ENCODE measurements at places on chromosomes 12 and 14.

DNA sequence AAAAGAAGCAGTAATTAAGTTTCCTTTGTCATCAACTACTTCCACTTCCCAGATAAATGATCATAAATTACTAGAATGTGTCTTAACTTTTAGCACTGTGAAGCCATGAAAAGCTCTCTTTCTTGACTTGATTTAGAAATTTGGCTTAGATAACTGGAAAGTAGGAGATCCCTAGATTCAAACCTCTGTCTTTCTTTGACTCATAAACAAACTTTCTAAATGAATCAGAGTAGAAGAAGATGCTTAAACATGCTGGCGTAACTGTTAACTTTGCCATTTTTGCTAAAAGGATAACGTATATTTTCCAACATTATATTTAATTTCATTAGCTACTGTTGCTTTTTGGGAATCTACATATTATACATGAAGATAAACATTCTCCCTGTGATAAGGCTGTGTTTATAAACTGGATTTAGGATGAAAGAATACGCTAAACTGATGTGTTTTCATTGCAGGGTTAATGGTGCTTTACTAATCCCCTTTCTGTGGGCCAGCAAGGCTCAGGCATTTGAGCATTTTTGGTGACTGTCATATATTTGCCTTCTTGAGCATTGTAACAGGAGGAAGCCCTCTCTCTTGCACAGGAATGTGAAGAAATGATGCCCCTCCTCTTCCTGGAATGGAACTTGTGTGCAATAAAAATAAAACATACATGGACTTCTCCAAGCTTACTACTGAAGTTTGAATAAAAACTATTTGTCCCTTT is 301.4 kb downstream of the BMP4 start:
- DNase-seq = no peak

DNA sequence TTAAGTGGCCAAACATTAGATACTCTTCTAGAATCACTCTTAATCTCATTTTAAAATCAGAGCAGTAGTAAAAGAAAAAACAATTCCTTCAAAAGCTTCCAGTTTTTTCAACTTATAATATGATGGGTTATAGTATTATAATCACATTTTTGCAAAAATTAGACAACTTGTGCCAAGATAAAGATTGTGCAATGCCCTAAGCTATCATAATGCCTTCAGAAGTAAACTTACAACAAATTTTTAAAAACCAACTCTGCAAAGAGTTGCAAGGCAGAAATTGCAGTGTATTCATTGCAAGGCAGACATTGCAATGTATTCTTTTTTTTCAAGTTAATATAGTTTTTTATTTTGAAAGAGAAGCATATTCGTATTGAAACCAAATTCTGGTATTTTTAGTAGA is 47.2 kb upstream of the KITLG start:
- no peak for DNase-seq

- DNase-seq = no peak
These were observed 33.8 kb downstream of the TECPR2 start for GRCh38 chr14:102396521-102396920.

DNA sequence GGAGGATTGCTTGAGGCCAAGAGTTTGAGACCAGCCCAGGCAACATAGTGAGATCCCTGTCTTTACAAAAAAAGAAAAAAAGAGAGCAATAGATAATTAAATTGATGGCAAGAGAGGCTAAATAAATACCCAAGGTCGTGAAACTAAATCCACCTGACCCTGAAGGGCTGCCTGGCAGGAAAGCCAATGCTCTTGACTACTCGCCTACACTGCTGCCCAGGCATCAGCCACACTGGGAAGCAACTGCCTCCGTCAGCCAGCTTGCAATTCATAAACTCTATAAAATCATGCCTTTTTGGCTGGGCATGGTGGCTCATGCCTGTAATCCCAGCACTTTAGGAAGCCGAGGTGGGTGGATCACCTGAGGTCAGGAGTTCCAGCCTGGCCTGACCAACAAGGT is 31.7 kb upstream of the RASSF3 start:
- no peak for DNase-seq

- DNase-seq = no peak
These were observed 5.7 kb upstream of the GPR65 start for GRCh38 chr14:87999277-87999676.

DNA sequence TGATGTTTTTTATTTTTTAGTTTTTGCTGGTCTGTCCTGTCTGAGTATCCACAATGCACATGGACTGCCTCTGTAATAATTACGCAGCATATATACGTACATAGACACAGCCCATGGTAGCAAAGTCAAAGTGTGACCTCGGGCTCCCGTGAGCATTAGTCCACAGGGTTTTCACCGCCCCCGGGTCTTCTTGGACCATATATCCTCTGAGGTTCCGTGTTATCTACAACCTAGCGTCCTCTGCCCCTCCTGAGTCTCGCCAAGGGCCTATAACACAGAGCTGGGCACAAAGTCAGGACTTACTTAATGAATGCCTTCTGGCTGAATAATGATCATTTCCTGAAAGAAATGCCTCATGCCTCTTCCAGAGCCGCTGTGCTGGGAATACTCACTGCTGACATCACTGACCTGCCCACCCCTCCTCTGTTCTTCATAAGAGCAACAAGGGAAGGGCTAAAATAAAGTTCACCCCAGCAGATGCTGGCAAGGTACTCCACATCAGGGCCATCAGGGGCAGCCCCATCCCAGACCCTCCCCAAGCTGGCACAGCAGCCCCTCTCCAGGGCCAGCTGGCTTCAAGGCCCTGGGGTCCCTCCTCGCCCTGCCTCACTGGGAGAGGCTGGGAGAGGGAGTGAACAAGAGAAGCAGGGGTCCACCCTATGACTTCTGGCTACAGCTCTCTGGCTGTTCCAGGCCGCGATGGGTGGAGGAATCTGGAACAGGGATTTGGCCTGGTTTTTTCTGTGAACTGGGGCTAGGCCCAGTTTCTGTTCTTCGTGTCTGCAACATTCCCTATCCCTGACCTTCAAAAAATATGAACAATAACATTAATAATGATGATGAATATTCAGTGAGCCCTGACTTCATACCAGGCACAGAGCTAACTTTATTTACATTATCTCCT is 7.9 kb downstream of the HDAC7 start:
- DNase-seq = peak; percentile 53

DNA sequence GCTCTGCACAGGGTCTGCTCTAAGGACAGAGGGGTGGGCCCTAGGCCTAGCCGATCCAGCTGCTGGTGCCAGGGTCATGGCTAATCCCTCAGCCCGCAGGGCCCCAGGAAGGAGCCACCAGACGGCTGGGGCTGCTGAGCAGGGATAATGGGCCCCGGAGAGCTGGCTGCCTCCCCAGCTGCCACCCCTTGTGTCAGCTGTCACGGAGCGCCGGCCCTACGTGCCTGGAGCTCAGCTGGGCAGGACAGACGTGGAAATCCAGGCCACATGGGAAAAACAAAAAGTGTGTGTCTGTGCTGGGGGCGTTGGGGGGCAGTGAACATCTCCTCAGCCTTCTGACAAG is 36.2 kb downstream of the CHGA start:
- no peak for DNase-seq

DNA sequence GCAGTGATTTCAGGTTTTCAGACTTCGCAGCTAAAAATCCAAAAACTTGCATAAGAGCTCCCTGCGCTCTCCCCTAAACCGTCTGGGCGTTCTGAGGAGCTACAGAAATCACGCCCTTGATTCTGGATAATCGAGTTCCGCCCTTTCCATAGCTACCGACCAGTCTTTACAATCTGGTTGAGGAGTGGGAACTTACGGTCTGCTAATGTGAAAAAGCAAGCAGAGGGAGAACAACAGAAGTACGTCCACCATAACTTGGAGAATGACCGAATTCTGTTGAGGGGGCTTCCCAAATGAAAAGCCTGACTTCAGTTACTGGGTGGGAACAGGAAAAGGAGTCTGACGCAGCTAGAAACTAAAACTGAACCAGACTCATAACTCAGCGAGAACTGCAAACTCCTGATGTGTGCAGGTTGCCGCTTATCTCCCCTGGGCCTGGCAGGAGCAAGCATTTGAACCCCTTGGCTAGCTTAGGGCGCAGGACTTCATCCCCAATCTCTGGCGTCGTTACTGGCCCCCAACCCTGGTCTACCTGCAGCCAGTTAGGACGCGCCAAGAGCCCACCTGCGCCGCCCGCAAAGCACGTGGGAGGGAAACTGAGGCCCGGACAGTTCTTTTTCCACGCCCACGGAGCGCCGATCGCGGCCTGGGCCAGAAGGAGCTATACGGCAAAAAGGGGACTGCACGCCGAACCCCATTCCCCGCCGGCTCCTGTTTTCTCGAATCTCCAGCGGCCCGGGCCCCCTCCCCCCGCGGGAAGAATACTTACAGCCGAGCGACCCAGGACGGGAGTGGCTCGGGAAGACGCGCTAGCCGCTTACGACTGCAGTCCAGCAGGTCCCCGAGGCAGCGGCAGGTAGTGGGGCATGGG is 838 bp downstream of the LRIG3 start:
- DNase-seq = peak; percentile 29

DNA sequence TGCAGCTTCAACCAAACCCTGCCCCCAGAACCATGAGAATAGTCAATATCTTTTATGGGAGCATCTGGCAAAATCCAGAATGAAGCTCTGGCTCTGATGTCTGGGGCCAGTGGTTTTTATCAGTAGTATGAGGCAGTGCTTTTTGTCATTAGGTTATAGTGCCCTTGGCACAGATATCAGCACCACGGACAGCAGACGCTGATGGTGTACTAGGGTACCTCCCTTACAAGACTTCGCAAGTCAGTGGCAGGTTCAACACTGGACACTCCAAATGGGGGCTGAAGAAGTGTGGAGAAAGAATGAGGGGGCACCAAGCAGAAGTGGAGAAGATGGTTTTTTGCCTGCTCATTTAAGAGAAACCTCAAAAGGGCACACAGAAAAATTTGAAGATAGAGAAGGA is 68.2 kb upstream of the E2F7 start:
- peak; percentile 33 for DNase-seq

GRCh38 chr12:43004908-43005307 is 415.4 kb upstream of the PRICKLE1 start:
- DNase-seq = no peak

GRCh38 chr12:117365049-117365616 is 3.7 kb upstream of the NOS1 start:
- no peak for DNase-seq

DNA sequence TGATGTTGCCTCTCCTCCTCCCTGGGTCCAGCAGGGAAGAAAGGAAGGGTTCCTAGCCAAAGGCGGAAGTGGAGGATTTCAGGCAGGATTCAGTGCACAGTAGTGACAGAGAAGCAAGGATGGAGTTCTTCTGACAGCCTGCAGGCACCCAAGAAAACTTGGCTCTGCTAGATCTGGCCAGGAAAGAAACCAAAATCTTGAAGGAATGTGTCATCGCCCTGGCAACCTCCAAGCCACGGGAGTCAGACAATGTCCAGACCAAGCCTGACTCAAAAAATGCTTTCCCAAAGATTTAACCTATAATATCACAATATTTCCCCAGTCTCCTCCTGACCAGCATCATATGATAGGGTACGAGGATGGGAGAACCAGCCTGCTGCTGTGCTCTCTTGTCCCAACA is 22.8 kb upstream of the DHRS4 start:
- DNase-seq = peak; percentile 59

GRCh38 chr14:71380271-71380670 is 473.0 kb downstream of the PCNX1 start:
- peak; percentile 24 for DNase-seq

DNA sequence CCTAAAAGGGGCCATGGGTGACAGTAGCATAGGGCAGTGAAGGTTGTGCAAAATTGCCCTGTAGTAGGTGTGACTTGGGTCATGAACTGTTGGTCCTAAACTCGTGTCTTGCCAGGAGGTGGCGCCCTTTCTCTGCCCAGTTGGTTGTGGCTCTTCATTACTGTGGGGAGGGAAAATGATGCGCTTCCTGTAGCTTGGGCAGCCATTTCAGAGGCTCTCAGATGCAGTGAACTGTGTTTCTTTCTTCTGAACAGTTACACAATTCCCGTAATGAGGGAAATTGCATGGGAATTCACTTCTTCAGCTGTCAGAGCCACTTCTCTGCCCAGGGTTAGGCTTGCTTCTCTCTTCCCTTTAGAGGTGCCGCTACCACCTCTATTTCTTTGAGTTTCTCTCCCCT is 148.1 kb upstream of the NRXN3 start:
- DNase-seq = peak; percentile 64

- no peak for DNase-seq
These were observed 216.7 kb downstream of the FBXL14 start for GRCh38 chr12:1377681-1378080.

DNA sequence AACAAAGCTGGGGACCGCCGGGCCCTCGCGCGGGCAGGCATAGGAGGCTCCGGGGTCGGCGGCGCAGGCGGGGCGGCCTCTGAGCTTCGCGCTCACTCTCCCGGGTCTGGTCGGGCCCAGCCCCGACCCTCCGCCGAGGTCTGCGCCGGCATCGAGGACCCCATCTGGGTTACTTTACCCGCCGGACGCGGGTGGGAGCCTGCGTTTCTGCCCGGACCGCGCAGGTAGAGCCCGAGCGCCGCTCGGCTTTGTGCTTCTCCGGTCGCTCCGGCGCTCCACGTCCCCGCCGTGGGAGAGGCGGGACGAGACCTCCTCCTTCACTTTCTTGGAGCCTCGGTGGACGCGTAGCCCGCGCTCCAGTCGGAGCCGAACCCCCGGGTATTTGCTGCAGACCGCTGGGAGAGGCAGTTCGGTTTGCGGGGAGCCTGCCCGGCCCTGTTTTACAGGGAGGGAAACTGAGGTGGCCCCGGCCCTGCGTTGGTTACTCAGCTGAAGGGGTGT is 63.2 kb downstream of the FBXL14 start:
- DNase-seq = peak; percentile 39

DNA sequence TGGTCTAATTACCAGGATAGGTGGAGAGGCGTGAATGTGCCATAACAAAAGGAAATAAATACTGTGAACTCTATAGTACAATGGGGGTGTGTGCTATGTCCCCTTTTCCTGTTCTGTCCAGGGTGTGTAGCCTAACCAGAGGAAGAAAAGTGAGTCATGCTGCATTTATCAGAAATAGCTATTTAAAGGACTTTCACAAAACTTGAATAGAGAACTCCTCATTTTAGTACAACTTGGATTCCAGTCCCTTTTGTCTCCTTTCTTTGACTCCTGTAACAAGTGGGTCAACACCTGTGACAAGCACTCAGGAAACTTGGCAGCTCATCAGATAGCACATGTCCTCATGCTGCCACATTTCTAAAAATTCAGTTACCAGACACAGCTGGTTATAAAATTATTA is 123.4 kb downstream of the CCDC91 start:
- DNase-seq = peak; percentile 6
